Activated T-cell treated with anti-CD3 and anti-CD28 coated beads, Interleukin-2, amount 50 U/mL, for 24 hours (primary cell): ENCODE measurements at places on chromosomes 6 and 20.

GRCh38 chr6:138614151-138614550, 114.9 kb upstream of the NHSL1 start:
- no peak for DNase-seq

GRCh38 chr20:45495501-45495941, 19.9 kb downstream of the SPINT3 start:
- DNase-seq, result no peak

GRCh38 chr20:50346374-50347283, 156.0 kb downstream of the CEBPB start:
- DNase-seq, result no peak

- DNase-seq, result no peak
Observed at GRCh38 chr6:157849288-157850017, 26.4 kb downstream of the SNX9 start.
